Stimulated activated CD4-positive, alpha-beta T cell treated with anti-CD3 and anti-CD28 coated beads, TNF-alpha, amount 100 ng/mL, for 1 hour (primary cell): ENCODE measurements at places on chromosomes 3 and 15.

DNA sequence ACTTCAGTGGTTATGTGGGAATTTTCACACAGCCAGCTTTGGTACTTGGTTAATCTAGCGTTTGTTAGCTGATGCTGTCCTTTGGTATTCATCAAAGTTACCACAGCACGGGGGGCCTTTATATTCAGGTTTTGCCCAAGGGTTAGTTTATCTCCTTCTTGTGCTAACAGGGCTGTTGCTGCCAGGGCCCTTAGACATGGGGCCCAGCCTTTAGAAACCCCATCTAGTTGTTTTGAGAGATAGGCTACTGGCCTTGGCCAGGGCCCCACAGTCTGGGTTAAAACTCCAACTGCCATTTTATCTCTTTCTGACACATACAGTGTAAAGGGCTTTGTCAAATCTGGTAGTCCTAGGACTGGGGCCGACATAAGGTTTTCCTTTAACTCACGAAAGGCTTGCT lies 7.5 kb upstream of the DNAAF4 start:
- no peak for DNase-seq

- DNase-seq, result no peak
Measured at GRCh38 chr3:71088019-71088708, 495.4 kb downstream of the FOXP1 start.

DNA sequence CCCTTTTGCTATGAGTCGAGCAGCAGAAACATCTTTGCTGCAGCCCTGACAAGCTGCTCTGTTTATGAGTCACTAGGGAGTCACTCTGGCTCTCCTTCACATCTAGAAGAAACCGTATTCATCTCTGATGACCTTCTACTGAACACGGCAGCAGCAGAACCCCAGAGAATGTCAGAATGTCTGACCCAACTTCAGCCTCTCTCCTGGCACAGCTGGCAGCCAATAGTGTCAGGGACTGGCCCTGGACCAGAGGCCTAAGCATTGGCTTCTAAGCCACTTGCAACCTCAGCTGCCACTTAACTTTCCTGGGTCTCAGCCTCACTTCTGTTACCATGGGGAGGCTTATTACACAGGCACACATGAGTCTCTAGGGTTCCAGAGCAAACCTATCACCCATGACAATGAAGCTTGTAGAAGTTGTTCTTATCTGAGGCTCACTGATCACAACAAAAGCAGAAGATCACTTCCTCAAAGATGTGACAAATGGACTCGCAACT lies 184.1 kb upstream of the TLE3 start:
- no peak for DNase-seq

DNA sequence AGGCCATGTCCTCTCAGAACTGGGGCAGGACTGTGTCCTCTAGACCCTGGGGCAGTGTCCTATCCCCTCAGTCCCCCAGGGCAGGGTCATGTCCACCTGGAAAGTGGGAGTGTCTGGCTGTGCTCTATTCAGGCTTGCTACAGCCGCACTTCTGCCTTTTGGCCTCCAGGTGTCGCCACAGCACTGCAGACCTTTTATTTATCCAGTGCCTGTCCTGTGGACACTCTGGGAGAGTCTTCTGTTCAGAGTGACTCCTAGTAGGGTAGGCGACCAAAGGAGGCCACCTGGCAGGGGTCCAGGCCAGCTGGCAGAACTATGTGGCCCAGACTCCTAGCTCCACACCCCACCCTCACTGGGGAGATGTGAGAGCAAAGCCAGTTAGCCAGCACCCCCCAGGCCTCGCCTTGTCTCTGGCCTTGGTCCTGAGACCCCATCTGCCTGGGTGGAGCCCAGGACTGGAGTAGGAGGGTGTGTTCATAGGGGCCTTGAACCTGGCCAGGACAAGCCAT lies 3.9 kb downstream of the TMIE start:
- peak; percentile 45 for DNase-seq

- no peak for DNase-seq
Measured at GRCh38 chr3:138065949-138066348, 49.5 kb downstream of the DZIP1L start.

DNA sequence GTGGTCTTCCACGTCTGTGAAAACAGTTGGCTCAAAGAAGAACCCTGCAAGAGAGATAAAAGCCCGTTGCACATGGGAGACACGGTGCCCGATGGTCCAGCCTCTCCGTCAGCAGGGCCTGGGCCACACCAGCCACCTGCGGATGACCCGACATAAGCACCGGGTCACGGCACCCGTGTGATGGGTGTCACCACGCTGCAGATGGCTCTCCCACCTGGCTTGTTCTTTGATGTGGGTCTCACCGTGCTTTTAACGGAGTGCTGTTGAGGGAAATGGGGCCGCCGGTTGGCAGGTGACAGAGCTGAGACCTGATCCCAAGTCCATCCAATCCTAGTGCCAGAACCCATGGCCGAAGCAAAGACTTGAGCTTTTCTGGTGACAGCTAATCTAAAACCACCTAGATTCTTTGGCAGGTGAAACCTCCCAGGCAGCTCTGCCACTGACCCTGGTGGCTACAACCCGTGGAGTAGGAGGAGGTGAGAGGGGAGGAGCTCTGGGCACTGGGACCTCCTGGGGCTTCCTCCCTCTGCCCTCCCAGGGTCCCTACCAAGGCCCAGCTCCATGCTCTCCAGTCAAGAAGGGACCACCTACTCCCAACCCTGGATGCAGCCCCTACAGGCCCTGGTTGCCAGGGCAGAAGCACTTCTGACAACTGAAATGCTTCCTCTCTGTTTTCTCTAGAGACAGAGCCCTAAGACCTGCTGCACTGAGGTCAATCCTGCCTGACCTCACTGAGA lies 23.4 kb upstream of the SLC41A3 start:
- no peak for DNase-seq

DNA sequence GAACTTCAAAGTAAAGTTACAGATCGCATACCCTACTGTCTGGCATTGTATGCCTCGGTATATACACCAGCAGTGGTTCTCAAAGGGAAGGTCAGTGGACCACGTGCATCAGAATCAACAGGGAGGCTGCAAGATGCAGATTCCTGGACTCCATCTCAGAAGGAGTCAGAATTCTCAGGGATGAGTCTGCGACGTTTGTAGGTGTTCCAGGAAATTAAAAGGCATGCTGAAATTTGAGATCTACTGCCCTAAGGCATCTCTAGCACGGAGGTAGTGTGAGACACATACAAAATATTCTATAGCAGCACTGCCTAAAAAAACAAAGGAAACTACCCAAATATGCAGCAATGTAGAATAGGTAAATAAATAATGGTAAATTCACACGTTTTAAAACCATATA lies 136.8 kb upstream of the BNIP2 start:
- DNase-seq, result no peak
